ENCODE measurements at places on chromosomes 3 and 15. TPM values are rescaled to one million over a fixed set of nuclear protein-coding genes. Genes with fewer than 3 reads are reported as not detected.

ZIC4 gene
- not detected for total RNA-seq

CD200 gene
- total RNA-seq: 7.3 TPM

XCR1 gene
- total RNA-seq: 0.17 TPM

WDR6 gene
- 84.7 TPM for total RNA-seq

SH3BP5 gene
- 31.2 TPM for total RNA-seq

C3orf52 gene
- 2.8 TPM for total RNA-seq

AGTR1 gene
- total RNA-seq: 11.3 TPM

Data from esophagus muscularis mucosa (tissue), 4 donors.